ENCODE measurements at places on chromosomes 5 and 9.

- no peak for DNase-seq
These were observed 19.6 kb upstream of the GABRB2 start for GRCh38 chr5:161566081-161566480.

DNA sequence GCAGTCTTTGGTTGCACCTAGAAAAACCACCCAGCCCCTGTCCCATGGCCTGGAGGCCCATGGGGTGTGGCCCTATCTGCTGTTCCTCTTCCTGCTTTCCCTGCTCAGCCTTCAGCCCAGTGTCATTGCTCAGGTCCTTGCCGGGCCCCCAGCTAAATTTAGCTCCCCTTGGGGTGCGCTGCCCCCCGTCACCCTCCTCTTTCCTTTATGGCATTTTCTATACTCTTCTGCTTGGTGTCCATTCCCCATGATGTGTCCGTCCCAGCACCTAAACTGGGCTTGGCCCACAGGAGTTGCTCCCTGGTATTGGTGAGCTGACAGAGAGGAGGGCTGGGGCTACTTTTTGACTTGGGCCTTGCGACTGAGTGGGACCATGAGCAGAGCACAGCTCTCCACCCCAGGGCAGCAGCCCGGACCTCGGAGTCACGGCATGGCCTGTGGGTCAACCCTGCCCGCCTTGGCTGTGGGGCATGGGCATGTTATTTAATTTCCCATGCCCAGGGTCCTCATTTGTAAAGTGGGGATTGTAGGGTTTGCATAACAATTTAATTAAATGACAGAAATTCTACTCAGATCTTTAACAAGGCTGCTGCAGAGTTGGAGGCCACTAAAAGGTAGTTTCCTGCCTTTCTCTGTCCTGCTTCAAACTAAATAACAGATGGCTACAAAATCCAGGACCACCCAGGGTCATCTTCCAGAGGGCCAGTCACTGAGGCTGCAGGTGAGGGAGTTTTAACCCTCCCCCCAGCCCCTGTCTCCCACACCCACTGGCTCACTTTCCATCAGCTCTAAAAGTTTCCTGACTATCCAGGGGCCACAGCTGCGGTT lies 98.2 kb downstream of the DAP start:
- no peak for DNase-seq

DNA sequence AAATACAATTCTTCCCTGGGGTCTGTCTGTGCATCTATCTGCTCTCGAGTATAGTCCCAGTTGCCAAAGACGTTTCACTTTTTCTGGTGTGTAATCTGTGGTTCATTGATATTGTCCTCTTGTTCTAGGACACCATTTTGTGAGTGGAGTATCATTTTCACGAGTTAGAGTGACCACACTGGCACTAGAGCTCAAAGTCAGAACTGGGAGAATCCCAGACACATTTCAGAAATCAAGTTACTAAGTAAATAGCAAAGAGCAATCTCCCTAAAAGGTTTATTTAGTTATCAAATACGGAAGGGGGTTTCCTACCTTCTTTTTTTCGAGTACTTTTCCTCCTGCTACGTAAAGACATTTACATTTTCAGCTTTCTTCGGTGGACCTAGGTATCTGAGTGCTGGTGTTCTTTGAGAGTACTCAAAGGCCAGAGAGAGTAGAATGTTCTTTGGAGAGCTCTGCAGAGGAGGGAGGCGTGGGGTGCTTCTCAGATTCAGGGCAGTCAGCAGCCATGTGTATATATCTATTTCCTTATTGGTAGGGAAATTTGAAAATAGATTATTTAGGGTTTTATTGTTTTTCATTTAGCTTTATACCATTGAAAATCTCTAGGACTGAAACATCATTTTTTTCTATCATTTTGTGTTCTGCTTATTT lies 8.9 kb upstream of the HSPA9 start:
- no peak for DNase-seq

DNA sequence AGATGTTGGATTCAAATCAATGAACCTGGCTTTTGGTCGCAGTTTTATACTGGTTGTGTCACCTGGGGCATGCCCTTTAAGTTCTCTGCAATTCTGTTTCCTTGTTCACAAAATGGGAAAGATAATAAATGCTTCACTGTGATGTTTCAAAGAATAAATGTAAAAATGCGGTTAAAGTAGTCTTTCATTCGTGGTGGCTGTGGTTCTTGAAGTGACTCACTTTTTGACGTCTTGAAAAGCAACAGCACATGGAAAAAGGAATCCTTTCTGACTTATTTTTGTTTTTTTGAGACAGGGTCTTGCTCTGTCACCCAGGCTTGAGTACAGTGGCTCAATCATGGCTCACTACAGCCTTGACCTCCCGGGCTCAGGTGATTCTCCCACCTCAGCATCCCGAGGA lies 88.4 kb upstream of the SLIT3 start:
- no peak for DNase-seq

DNA sequence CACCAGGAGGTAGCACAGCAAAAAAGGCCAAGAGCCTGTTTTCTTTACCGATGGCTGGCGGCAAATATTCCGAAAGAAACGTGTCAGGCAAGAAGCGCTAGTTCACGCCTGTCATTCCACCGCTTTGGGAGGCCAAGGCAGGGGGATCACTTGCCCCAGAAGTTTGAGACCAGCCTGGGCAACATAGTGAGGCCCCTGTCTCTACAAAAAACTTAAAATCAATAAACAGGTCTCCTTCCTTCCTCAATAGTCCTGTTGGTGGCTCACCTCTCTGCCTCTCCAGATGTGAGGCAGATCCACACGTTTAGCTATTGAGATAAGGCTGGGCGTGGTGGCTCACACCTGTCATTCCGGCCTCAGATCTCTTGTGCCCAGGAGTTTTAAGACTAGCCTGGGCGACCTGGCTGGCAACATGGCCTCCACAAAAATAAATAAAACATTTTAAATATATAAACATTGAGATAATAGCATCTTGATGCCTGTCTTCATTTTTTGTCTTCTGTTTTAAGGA lies 1.3 kb upstream of the TMEM250 start:
- DNase-seq: peak; percentile 25

- no peak for DNase-seq
These were observed 11.5 kb downstream of the ANXA6 start for GRCh38 chr5:151146061-151146460.

GRCh38 chr5:24272741-24273140 lies 372.0 kb downstream of the CDH10 start:
- DNase-seq: no peak

GRCh38 chr5:31194892-31195555 lies 1.5 kb downstream of the CDH6 start:
- no peak for DNase-seq

DNA sequence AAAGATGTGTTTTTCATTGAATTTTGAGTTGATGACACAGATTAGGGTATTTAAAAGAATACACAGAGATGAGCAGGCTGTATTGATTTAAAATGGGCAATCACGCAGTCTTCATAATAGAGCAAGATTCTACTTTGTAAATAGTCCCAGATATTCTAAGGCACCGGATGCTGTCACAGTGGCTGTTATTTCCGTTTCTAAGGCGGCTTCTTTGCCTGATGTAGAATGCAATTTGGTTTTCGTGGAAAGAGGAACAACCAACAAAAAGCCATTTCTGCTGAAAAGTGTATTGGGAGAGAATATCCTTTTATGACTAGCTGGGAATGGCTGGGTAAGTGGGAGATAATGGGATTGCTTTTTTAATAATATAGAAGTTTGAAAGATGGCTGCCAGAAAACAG lies 17.5 kb downstream of the PRKACG start:
- DNase-seq: peak; percentile 60

DNA sequence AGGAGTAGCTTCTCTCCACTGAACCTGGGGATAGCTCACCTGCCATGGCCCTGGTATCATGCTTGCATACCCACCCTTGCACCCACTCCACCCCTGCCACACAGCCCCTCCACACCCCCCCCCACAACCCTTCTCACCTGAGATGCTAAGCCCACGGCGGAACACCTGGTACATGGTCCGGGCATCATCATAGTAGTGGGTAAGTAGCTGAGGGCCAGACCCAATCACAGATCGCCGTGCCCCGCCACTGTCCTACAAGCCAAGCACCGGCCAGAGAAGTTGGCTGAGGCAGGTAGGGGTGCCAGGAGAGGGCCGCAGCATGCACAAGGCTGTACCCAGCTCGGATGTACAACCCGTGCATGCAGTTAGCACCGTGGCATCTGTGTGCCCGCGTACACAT lies 20.7 kb downstream of the ACSL6 start:
- no peak for DNase-seq

- DNase-seq: peak; percentile 69
These were observed 18.5 kb upstream of the SNX2 start for GRCh38 chr5:122756264-122756911.

DNA sequence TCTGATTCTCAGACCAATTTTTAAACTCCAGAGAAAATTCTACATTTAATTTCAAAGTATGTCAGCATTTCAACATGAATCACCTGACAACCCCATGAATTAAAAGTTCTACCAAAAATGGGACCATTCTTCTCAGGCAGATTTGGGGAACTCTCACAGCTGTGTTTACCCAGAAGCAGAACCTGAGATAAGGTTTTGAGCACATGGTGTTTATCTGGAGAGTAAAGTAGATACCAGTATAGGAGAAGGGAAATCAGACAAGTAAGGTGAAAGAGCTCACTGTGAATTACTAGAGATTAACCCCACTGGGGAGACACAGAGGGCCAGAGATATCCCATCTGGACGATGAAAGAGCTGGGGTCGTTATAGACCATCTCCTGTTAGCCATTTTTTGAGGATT lies 729.1 kb downstream of the DNAH5 start:
- DNase-seq: no peak

DNA sequence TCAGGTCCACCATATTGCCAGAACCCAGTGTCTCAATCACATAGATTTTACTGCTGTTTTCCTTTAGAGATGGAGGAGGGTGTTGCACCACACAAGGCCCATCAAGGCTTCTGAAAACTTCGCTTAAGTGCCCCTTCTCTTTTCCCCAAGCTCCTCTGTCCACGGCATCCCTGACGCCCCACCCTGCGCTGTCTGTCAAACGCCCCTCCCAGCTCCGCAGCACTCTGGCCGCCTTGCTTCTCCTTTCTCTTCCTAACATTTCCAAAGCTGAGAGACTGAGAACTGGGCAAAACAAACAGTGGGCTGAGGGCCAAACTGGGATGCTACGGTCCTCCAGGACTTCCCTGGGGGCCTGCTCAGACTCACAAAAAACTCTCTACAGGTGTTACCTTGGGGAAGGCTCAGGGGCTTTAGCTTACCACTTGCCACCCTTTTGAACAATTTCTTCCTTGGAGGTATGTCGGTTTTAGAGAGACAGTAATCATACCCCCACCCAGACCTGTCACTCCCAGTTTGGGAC lies 28.3 kb upstream of the ERGIC1 start:
- DNase-seq: no peak

DNA sequence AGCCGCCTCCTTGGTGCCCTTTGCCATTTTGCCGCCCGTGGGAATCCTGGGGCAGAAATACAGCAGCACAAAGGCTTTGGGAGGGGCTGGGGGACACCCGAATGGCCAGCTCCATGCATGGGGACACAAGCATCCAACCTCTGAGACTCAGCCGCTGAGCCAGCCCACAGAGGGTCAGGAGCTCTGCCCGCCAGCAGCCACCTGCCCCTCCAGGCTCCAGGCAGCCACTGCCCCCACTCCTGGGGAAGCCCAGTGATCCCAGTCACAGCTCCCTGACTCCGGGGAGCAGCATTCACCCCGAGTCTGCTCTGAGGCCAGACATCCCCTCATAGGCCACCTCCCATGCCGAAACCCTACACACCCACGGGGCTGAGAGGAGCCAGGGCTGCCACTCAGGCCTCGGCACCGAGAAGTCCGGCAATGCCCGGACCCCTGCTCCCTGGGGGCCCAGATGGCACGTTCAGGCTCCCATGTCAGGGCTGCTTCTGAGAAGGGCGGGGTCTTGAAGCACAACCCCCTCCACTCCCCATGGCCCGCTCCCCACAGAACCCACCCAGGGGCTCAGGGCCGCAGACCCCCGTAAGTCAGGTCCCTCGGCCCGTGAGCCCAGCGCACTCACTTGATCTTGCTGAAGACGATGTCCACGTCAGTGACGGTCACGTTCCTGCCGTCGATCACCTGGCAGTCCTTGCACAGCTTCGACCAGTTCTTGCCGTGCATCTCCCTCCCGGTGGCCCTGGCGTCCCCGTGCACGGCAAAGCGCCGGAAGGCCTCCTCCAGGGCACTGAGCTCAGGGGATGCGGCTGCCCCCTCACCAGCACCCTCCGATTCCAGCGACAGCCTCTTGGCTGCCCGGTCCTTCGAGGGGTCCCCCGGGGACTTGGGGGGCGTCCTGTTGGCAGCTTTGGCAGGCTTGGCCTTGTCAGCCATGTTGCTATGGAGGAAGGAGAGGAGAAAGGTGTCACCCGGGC lies 15.7 kb downstream of the TPPP start:
- no peak for DNase-seq

DNA sequence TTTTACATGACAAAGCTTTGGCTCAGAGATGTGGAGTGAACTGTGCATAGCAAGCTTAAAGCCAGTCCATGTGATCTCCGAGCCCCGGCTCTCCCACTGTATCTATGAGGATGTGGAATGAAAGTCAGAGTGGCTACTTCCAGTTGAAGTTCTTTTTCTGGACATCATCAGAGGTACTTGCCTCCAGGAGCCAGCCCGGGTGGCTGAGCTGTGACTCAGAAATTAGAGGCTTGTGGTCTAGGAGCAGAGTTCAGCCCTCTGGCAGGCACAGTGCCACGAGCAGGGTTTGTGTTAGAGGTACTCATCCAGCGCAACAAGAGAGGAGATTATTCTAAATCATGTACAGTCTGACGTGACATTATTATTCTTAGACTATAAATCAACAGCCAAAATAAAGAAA lies 322.5 kb downstream of the CDK5RAP2 start:
- DNase-seq: no peak

GRCh38 chr9:133075925-133076630 lies 14.3 kb downstream of the CEL start:
- DNase-seq: no peak

DNA sequence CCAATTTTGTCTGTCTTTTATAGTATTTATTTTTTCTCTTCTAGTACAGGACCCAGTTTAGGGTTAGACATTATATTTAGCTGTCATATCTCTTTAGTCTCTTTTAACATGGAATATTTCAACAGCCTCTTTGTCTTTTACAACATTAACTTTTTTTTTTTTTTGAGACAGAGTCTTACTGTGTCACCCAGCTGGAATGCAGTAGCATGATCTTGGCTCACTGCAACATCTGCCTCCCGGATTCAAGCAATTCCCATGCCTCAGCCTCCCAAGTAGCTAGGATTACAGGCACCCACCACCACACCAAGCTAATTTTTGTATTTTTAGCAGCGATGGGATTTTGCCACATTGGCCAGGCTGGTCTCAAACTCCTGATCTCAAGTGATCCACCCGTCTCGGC lies 90.1 kb downstream of the ADAMTS6 start:
- DNase-seq: no peak

- DNase-seq: peak; percentile 66
These were observed 292.7 kb upstream of the RASA1 start for GRCh38 chr5:86974955-86975354.

- DNase-seq: no peak
These were observed 112.3 kb upstream of the CXCL14 start for GRCh38 chr5:135691044-135691443.

DNA sequence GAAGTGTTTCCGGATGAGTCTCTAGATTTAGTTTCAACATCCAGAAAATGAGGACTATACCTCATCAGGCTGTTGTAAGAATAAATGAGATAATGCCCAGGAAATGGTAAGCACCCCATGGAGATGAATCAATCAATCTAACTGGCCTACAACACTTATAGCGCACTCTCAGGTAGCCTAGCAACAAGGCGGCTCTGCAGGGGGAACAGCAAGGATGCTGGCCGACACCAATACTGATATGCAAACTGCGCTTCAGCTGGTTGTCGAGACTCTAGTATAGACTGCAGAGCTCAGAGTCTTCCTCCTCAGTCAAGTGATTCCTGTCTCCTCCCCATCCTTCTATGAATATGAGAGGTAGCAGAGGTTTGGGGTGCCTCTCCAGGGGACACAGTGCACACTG lies 218.8 kb upstream of the WWC1 start:
- DNase-seq: no peak

Data from hematopoietic multipotent progenitor cell treated with erythropoietin and hydrocortisone succinate and interleukin-3 and kit ligand, for 4 days (in vitro differentiated cells).